ENCODE measurements at places on chromosomes 12 and 14. TPM values are rescaled to one million over a fixed set of nuclear protein-coding genes. Genes with fewer than 3 reads are reported as not detected.

- no peak within 1 kb of the TSS for H3K4me3 ChIP-seq
- no peak for DNase-seq
- H3K27me3 ChIP-seq, result no peaks in the 10 kb centered on the region
- H3K27ac ChIP-seq, result no peak within 1 kb of the TSS
- no peaks in the 10 kb centered on the region for H3K4me1 ChIP-seq
These were observed at the start of gene TAS2R20 for GRCh38 chr12:10998204-10998603. TAS2R20 (minus strand) TSS chr12:10998304; CDS start chr12:10997875, 429 bp downstream.

- H3K4me1 ChIP-seq, result no peaks in the 10 kb centered on the region
- peak overlapping the region; percentile 43 for H3K27ac ChIP-seq
- no peaks in the 10 kb centered on the region for H3K36me3 ChIP-seq
- DNase-seq, result no peak
- H3K27me3 ChIP-seq, result no peaks in the 10 kb centered on the region
These were observed 477.0 kb downstream of the DPF3 start for GRCh38 chr14:72416892-72417291.

DNA sequence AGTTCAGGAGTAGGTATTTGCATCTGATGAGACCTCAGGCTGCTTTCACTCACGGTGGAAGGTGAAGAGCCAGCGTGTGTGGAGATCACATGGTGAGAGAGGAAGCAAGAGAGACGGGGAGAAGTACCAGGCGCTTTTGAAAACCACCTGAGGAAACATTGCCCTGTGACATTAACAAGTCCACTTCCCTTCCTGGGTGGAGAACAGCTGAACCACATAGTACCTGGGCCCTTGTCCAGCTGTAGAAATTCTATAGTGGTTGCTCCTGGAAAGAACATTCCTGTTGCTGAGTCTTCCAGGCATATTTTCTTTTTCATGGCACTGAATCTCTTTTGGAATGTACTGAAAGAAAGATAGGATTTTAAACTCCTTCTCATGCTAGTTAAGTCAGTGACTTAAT is 87.3 kb upstream of the RIN3 start:
- H3K27ac ChIP-seq, result no peak overlapping the region
- H3K4me3 ChIP-seq, result no peak overlapping the region
- no peaks in the 10 kb centered on the region for H3K4me1 ChIP-seq
- no peaks in the 10 kb centered on the region for H3K27me3 ChIP-seq

DNA sequence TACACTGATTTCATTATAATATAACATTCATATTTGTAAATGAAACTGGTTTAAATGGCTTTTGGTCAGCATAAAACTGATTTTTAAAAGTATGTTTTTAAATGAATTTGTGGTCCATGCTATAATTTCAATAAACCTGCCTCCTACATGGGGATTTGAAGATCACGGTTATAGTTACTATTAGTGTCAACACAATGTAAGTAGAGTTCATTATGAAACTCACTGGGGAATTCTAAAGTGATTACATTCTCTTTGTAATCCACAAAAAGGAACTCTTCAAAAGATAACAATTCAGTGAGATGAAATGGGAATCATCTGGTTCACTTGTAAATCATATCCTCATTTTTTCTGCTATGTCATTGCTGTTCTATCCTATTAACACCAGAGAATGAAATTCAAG is 204.5 kb upstream of the G2E3 start:
- H3K36me3 ChIP-seq, result no peaks in the 10 kb centered on the region
- H3K4me3 ChIP-seq, result no peak overlapping the region
- no peaks in the 10 kb centered on the region for H3K4me1 ChIP-seq

DNA sequence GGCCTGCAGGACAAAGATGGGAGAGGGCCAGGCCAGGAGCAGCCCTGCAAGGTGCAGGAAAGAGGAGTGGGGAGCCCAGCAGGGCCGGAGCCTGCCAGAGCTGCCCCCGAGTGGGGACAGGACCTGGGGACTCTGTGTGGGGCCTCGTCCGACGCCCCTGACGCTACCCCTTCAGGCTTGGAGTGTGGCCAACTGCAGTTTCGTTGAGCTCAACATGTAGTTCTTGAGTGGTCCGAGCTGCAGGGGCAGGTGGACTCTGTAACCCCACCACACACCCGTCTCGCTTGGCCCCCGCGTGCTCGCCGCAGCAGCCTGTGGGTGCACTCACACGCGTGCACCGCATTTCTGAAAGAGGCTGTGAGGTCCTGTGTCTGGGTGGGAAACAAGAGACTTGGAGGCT is 2.0 kb downstream of the ASPG start:
- H3K4me3 ChIP-seq, result no peak overlapping the region
- H3K27ac ChIP-seq, result no peak overlapping the region
- peaks cover 47% of the 10 kb centered on the region for H3K27me3 ChIP-seq
- no peaks in the 10 kb centered on the region for H3K36me3 ChIP-seq
- no peaks in the 10 kb centered on the region for H3K4me1 ChIP-seq
- DNase-seq, result no peak

- no peaks in the 10 kb centered on the region for H3K36me3 ChIP-seq
- DNase-seq, result no peak
- no peaks in the 10 kb centered on the region for H3K4me1 ChIP-seq
These were observed 242.6 kb upstream of the CRY1 start for GRCh38 chr12:107335802-107336570.

DNA sequence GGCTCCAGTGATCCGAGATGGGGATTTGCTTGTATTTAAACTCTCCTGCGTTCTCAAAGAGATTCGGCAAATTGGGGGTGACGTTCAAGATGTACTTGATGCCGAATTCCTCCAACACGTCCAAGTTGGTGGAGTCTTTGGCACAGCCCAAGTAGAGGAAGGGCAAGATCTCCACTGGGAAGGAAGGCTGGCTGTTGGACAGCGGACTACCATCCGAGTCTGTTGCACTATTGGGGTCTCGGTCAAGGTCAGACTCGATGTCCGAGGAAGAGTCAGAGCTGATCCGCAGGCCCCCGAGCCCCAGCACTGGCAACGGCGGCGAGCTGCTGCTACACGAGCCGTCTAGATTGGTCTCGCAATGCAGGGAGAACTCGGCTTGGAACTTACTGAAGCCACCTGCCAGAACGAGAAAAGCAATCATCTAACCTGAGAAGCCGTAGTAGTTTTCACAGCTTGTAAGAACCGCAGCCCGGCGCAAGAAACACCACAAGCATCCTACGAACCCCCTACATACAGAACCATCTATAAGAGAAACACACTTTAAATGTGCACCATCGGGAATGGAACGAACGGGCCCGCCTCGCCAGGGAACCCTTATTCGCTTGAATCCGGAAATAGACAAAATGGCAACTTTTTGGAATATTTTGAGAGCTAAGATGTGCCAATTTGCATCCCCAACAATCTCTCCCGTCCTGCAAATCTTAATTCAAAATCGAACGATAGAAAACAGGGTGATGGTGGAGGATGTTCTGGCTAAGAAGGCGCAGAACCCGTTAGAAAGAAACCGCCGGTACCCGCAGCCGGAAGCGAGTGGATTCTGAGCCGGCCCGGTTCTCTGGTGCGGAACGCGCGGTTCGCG is 1.4 kb downstream of the DUSP6 start:
- no peaks in the 10 kb centered on the region for H3K27me3 ChIP-seq
- no peak for DNase-seq
- peak overlapping the region; percentile 85 for H3K4me3 ChIP-seq
- peak overlapping the region; percentile 99 for H3K27ac ChIP-seq
- no peaks in the 10 kb centered on the region for H3K36me3 ChIP-seq
- no peaks in the 10 kb centered on the region for H3K4me1 ChIP-seq

- no peak overlapping the region for H3K4me3 ChIP-seq
- H3K36me3 ChIP-seq, result no peaks in the 10 kb centered on the region
- H3K27ac ChIP-seq, result no peak overlapping the region
- H3K4me1 ChIP-seq, result no peaks in the 10 kb centered on the region
- H3K27me3 ChIP-seq, result no peaks in the 10 kb centered on the region
These were observed 703.5 kb upstream of the TBX3 start for GRCh38 chr12:115387467-115387901.

DNA sequence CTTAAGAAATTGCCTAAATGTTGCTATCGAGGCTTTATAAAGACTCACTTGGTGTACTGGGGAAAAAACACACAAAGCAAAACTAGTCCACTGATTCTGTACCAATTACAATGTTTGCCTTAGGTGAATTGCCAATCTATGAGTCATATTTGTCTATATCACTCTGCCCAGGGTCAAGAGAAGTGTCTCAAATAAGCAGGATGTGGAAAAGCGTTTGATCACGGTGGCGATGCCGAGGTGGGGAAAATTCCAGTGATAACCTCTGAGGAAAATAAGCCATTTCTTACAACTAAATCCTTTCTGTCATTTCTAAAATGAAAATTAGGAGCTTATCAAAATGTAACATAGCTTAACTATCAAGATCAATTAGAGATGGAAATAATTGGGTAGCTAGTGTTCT is 148.6 kb upstream of the DIO3 start:
- no peaks in the 10 kb centered on the region for H3K4me1 ChIP-seq
- no peak overlapping the region for H3K27ac ChIP-seq
- H3K4me3 ChIP-seq, result no peak overlapping the region
- H3K36me3 ChIP-seq, result no peaks in the 10 kb centered on the region

DNA sequence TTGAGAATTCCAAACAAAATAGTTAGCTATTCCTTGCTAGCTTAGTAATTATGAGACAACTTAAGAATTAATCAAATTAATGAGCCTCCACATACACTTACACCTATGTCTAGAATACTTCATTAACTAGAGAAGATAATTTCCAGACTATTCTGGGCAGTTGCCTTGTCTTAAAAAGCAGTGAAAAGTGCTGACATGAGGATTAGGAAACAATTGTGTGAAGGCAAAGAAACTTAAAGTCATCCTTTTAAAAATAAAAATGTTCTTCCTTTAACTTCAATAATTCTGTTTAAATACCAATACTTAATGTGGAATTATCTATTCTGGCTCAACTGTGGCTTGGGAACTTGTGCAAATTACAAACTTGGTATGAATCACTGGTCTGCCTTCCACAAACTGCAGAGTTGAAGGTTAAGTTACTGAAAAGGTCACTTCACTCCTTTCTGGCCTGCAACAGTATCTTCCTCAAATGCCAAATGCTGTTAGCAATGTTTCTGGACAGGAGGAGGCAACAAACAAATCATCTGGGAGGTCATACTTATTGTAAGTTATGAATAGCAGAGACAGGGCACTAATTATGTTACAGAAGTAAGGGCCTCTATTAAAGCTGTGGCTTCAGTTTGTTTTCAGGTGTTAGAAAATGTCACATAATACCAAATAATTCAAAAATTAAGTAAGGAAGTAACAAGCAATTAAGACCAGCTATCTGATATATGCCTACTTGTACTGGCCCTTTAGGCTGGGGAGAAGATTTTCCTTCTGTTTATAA is 19.2 kb downstream of the PPTC7 start:
- H3K4me1 ChIP-seq, result peaks cover 25% of the 10 kb centered on the region
- no peak for DNase-seq
- H3K27ac ChIP-seq, result peak overlapping the region; percentile 48
- H3K4me3 ChIP-seq, result no peak overlapping the region
- no peaks in the 10 kb centered on the region for H3K36me3 ChIP-seq
- H3K27me3 ChIP-seq, result no peaks in the 10 kb centered on the region

DNA sequence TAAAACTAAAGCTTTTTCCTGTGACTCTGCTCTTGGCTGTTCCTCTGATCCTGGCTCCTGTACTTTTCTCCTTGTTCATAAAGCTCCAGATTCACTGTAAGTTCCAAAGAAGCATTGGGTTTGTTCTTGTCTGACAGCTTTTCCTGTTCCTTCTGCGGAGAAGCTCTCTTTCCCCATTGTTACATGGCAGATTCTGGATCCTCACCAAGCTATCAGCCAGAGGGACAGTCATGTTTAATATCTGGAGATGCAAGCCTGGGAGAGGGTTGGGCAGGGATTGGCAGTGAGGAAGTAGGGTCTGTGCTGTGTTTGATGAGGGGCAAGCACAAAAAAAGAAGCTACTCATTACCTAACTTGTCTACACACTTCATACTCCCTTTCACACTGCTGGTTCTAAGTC is 107.9 kb downstream of the AKAP6 start:
- H3K4me1 ChIP-seq, result no peaks in the 10 kb centered on the region
- H3K4me3 ChIP-seq, result no peak overlapping the region
- no peaks in the 10 kb centered on the region for H3K36me3 ChIP-seq

DNA sequence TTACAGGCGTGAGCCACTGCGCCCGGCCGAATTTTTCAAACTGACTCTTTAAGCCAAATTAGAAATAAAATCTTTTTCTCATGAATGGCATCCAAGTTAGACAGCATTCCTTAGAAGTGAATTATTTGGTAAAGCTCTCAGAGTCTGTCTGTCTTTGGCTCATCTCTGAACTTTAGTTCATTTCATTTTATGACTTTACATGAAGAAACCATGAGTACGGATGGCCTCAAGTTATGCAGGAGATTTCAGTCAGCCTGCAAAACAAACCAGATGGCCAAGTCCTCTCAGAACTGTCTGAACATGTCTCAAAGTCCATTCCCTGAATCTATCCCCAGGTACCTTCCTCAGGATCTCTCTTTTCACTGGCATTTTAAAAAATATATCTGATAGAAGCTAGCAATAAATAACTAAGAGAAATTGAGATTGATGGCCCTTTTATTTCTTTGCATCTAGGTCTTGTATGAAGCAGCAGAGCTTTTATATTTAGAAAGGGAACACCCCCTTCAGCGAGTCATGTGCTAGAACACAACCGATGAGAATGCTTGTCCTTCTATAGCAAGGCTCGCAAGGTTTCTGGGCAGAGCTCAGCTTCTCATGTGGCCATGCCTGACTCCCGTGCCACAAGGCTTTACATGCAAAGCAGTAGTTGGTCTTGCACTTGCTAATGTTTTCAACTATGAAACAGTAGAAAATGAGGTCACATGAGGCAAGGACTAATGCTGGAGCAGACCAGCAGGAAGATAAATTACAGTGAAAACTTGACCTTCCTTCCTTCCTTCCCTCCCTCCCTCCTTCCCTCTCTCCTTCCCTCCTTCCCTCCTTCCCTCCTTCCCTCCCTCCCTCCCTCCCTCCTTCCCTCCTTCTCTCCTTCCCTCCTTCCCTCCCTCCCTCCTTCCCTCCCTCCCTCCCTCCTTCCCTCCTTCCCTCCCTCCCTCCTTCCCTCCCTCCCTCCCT is 125.0 kb downstream of the AKAP6 start:
- no peaks in the 10 kb centered on the region for H3K4me1 ChIP-seq
- peak; percentile 45 for DNase-seq
- H3K27me3 ChIP-seq, result no peaks in the 10 kb centered on the region
- peak overlapping the region; percentile 58 for H3K27ac ChIP-seq
- H3K36me3 ChIP-seq, result no peaks in the 10 kb centered on the region

DNA sequence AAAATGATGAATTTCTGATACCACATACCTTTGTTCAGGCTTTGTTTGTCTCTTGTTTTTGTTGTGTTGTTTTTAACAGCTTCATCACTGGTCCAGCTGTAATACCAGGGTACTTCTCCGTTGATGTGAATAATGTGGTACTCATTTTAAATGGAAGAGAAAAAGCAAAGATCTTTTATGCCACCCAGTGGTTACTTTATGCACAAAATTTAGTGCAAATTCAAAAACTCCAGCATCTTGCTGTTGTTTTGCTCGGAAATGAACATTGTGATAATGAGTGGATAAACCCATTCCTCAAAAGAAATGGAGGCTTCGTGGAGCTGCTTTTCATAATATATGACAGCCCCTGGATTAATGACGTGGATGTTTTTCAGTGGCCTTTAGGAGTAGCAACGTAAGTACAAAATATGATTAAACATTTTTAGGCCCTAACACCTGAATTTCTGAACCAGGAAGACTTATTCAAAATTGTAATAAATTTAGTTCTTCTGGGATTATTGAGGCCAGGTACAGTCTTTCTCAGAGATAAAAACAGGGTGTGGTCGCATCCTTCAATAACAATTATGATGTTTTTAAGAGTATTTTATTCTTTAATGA is 22.4 kb downstream of the RXYLT1 start:
- H3K4me1 ChIP-seq, result no peaks in the 10 kb centered on the region
- no peaks in the 10 kb centered on the region for H3K27me3 ChIP-seq
- no peaks in the 10 kb centered on the region for H3K36me3 ChIP-seq
- no peak for DNase-seq
- H3K4me3 ChIP-seq, result no peak overlapping the region
- no peak overlapping the region for H3K27ac ChIP-seq

The PRKAG1 gene
- 54.0 TPM for total RNA-seq

The NID2 gene
- total RNA-seq, result 30.8 TPM

The PPP4R4 gene
- 0.48 TPM for total RNA-seq

The ATG2B gene
- total RNA-seq, result 51.4 TPM

The PRH2 gene
- total RNA-seq, result not detected

The CFL2 gene
- total RNA-seq, result 28.8 TPM

The PLA2G1B gene
- total RNA-seq, result not detected

The KRT6B gene
- not detected for total RNA-seq
